AG09319 (cell line): ENCODE measurements at places on chromosomes 2 and 18.

DNA sequence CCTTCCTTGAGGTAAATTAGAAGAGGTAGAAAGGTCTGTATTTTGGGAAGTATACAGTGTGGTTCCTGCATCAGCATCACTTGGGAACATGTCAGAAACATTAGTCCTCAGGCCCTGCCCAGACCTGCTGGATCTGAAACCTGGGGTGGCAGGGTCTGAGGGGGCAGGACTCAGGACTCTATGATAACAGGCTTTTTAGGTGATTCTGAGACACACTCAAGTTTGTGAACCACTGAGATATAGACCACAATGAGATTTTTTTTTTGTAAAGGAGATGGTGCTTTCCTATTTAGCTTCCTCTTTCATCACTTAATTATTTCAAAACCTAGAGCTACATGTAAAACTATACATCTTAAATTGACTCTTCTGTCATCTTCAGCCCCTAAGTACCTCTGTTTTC, 262.7 kb upstream of the SPOPL start:
- no peak for DNase-seq

GRCh38 chr2:165373278-165374010, 96.1 kb upstream of the CSRNP3 start:
- peak; percentile 12 for DNase-seq

- DNase-seq = no peak
Observed at GRCh38 chr2:223530811-223531210, 71.3 kb downstream of the SCG2 start.

GRCh38 chr18:36688020-36688965, 140.5 kb downstream of the TPGS2 start:
- DNase-seq = no peak

DNA sequence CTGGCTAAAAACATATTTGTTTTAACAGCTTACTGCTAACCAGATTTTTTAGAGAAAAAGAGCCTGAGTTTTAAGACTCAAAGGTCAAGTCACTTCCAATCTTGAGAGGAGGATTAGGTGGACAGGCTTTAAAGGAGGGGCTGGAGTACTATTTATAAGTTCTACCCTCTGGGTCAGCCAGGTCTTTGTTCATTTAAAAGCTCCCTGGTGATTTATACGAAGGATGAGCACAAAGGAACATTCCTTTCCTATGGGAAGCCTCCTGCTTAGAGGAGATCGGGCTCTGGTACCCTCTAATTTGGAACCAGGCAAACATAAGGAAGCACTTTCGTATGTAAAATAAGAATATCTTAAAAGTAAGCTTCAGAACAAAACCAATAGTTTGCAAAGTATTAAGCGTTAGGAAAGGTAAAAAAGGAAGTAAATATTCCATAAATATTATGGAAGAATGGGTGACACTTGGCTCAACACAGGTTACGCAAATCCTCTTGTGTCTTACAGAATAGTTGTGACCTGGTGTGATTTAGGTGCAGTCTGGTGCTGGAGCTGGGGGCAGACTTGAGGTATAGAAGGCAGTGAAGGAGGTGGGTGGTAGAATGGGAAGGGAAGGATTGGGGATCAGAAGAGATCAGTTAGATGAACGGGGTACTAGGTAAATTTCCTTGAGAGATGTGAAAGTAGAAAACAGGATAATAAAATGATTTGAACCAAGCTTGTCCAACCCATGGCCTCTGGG, 35.6 kb downstream of the PDE6D start:
- no peak for DNase-seq

GRCh38 chr2:31219131-31219969, 2.0 kb upstream of the CAPN14 start:
- no peak for DNase-seq

- DNase-seq = no peak
Observed at GRCh38 chr2:239267288-239267951, 133.4 kb downstream of the HDAC4 start.

GRCh38 chr2:30398084-30398873, 48.8 kb upstream of the LCLAT1 start:
- DNase-seq = no peak

DNA sequence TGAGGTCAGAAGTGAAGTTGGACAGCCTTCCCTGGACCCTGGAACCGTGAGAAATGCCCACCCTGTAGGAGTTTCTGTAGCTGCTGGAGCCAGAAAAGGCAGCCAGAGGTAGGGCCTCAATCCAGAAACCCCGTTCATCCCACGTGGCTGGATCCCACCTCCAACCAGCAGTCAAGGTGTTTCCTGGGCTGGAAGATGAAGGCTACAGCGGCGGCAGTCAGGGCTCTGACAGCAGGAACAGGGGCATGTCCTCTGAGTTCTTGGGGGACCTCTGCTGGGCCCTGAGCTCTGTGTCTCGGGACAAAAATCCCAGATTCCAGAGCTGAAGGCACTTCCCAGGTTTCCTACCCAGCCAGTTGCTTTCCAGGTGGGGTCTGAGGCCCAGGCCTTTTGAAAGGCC, 218.2 kb downstream of the KLHL29 start:
- DNase-seq = no peak

- no peak for DNase-seq
Observed at GRCh38 chr2:122707224-122707824, 951.9 kb downstream of the TSN start.

DNA sequence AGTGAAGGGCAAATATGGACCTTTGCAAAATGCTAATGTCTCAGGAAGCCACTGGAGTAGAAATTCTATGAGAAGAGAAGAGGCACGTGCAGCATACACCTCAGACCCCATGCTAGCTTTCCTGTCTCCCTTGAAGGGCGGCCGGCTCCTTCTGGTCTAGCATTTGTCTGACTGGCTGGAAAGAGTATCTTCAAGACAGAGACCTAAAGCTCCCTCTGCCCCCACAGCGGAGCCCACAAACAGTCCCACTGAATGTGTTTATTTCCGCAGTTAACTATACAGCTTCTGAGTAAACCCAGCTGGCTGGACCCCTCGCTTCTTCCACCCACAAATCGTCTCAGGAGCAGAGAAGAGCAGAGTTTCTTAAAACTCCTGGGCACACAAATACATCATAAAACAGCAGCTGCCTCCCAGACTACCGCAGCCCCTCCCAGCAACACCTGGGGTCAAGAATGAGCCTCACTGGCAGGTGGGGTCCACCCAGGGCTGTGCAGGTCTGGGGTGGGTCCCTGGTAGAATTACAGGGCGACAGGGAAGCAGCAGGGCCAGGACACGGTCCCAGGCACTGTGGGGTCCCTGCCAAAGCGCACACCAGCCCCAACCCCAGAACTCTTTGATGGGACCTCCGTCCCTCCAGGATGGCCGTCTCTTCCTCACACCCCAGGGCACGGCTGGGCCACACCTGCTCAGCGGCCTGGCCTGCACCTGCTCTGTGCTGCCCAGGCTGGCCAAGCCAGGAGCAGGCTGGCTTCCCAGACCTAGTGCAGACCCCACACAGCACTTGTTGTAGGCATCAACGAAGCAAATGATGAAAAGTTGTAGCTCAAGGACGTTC, 103.8 kb downstream of the PXDN start:
- DNase-seq = no peak

- no peak for DNase-seq
Observed at GRCh38 chr2:86821306-86821705, 30.6 kb upstream of the CD8A start.

DNA sequence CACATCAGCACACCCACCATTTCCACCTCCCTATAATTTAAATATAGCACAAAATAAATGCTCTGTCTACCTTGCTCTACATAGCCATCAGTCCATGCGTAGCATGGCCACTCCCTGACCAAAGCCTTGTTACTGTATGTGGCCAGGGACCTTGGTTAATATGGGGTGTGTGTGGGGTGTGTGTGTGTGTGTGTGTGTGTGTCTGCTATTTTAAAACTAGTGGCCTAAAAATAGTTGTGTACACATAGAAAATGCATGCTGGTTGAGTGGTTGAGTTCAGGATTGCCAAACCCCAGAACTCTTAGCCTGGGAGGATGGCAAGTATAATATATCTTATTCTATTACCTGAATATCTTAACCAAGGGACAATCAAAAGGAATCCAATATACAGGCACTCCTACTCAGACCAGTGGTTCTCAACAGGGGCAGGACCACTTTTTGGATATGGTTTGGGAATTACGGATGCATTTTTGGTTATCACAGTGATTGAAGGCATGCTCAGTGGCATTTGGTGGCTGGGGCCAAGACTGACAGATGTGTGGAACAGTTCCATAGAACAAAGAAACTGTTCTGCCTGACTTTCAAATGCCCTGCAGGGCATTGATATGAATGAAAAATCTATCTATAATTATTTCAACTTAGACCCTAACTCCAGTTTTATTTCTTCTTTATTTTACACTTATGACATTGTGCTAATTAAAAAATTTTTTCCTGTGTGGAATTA, 72.3 kb upstream of the PSME4 start:
- DNase-seq = no peak

GRCh38 chr2:189109921-189110397, 69.6 kb downstream of the COL5A2 start:
- DNase-seq = no peak

- no peak for DNase-seq
Observed at GRCh38 chr2:108920686-108921085, 68.3 kb downstream of the EDAR start.

DNA sequence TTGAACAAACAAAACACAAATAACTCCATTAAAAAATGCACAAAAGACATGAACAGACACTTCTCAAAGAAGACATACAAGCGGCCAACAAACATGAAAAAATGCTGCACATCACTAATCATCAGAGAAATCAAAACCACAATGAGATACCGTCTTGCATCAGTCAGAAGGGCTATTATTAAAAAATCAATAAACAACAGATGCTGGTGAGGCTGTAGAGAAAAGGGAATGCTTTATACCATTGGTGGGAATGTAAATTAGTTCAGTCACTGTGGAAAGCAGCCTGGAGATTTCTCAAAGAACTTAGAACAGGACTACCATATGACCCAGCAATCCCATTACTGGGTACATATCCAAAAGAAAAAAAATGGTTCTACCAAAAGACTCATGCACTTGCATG, 37.8 kb downstream of the GPR155 start:
- DNase-seq = no peak

- DNase-seq = no peak
Observed at GRCh38 chr2:223494942-223495341, 107.2 kb downstream of the SCG2 start.

DNA sequence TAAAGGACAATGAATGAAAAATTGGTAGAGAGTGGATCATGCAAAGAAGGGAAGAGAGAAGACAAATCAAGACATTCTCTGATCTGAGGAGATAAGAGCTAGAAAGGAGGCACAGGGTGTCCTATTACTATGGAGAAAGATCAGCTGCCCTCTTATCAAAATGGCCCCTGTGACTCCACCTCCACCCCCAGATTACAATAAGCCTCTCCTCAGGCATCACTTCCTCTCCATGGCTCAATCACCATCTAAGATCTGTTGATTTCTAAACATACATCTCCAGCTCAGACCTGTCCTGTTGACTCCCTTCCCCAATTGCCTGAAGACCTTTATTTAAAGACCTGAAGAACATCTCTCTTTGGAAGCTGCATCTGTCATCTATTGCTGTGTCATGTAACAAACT, 43.2 kb downstream of the SP100 start:
- DNase-seq = no peak

GRCh38 chr18:59026831-59027410, 112.8 kb upstream of the SEC11C start:
- no peak for DNase-seq

DNA sequence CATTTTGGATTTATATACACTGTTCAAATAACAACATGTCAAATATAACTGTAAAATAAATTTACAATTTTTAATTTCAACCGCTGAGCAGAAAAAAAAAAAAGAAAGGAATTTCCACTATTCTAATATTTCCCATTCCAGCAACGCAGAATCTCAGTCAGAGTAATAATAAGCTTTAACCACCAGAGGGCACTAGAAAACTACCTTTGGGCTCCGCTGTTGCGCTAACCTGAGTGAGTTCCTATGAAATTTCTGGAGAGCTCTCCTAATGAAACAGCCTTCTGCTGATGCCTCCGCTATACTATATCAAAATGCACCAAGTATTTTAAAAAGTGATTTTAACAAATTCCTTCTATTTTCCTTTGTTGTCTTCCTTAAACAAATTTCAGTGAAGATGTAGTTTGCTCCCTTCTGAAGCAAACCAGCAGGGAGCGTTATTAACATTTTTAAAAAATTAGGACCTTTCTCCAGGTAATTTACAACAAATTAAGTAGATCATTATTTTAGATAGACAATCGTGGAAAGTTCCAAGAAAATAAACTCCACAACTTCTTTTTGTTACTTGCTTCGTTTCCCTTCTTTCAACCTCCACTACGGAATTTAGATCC, 23.0 kb downstream of the ERMN start:
- peak; percentile 15 for DNase-seq

DNA sequence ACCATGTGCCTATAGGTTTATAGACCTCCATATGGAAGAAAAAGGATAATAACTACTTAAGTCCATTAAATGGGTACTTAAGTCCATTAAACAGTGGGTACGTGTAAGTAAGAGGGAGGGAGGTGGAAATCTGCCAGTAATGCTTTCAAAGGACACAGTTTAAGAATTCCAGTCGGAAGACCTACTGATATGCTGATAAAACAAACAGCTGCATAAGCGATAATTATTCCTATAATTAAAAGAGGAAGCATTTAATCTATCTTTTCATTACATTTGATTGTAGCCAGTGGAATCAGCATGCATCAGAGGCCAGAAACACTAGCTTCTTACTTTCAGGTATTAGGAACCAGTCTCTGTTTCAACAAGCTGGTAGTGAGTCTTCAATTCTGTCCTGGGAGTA, 96.4 kb upstream of the DDX18 start:
- no peak for DNase-seq

GRCh38 chr2:36318547-36318946, 37.0 kb upstream of the CRIM1 start:
- no peak for DNase-seq

DNA sequence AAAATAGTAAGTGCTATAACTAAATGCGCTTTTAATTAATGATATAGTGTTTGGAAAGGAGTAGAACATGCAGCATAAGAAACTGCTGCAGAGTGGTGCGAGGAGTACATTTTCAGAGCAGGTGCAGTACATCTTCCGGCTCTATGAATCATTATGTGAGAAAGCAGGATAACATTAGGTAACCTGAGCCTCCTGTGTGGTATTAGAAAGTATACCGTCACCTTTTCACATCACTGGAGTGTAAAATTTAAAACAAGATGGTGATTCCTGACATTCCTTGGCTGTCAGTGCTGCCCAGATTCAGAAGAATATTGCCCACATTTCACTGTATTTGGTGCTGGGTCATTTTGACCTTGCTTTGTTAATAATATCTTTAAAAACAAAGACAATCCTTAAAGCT, 7.8 kb upstream of the DYNC2LI1 start:
- DNase-seq = no peak

DNA sequence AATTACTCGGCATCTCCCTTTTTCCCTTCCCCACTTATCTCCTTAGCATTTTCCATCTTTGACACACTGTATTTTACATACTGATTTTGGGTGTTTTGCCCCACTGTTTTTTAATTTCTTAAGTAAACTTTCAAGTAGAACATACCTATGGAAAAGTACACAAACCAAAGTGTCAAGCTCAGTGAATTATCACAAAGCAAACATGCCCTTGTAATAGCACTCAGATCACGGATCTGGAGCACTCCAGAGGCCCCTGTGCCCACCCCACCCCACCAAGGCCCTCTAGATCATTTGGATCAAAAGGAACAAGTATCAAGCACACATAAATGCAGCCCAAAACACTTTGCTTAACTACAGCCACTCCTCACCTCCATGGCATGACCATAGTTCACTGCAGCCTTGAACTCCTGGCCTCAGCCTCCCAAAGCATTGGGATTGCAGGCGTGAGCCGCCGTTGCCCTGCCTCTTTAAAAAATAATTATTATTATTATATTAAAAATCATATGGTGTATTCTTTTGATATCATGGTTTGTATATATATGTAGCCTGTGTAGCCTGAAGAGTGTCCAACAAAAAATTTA, 38.1 kb downstream of the FER1L5 start:
- DNase-seq = no peak
